ENCODE measurements at places on chromosomes 7 and 10.

DNA sequence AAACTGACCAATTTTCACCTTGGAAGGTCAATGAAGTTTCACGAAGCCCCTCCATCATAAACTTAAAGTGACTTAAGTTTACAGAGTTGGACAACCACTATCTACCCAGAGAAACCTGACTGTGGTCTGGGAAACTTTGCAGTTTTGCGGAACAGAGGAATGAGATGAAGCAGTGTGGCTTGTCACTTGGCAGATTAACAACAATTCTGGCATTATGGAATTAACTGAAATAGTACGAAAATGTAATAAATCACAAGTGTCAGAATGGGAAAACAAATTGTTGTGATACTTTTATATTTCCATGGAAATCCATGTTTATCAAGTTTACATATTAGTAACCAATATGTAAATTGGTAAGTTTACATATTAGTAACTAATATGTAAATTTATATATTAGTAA is 4.9 kb downstream of the KMT2C start:
- no peak for DNase-seq

DNA sequence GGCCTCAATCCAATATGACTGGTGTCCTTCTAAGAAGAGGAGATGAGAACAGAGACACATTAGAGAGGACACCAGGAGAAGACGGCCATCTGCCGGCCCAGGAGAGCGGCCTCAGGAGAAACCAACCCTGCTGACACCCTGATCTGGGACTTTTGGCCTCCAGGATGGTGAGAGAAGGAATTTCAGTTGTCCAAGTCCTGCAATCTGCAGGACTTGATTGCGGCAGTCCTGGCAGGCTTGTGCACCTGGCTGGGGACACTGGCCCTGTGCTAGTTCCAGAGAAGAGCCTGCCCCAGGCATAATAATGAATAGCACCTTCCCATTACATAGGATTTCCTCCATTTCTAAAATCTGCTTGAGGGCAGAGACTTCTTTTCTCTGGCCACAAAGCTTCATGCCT is 409.9 kb upstream of the SHH start:
- DNase-seq = no peak

- no peak for DNase-seq
Measured at GRCh38 chr7:111730476-111731300, 168.4 kb upstream of the IMMP2L start.

DNA sequence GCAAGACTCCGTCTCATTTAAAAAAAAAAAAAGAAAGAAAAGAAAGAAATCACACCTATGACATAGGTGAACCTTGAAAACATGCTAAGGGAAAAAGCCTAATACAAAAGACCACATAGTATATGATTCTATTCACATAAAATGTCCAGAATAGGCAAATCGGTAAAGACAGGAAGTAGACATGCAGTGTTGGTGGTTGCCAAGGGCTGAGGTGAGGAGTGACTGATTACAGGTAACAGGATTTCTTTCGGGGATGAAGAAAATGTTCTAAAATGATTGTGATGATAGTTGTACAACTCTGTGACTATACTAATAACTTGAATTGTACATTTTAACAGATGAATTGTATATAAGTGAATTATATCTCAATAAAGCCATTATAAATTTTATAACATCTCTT is 3.3 kb downstream of the XPNPEP1 start:
- no peak for DNase-seq

GRCh38 chr10:6416892-6417512 is 163.1 kb downstream of the PRKCQ start:
- DNase-seq = no peak

GRCh38 chr7:49389871-49390479 is 383.5 kb upstream of the VWC2 start:
- no peak for DNase-seq

GRCh38 chr7:142642316-142642715 is 107.0 kb upstream of the PRSS1 start:
- no peak for DNase-seq

GRCh38 chr10:133150656-133151055 is 9.4 kb upstream of the KNDC1 start:
- DNase-seq = no peak

- DNase-seq = no peak
Measured at GRCh38 chr7:41878309-41879295, 175.7 kb upstream of the INHBA start.

DNA sequence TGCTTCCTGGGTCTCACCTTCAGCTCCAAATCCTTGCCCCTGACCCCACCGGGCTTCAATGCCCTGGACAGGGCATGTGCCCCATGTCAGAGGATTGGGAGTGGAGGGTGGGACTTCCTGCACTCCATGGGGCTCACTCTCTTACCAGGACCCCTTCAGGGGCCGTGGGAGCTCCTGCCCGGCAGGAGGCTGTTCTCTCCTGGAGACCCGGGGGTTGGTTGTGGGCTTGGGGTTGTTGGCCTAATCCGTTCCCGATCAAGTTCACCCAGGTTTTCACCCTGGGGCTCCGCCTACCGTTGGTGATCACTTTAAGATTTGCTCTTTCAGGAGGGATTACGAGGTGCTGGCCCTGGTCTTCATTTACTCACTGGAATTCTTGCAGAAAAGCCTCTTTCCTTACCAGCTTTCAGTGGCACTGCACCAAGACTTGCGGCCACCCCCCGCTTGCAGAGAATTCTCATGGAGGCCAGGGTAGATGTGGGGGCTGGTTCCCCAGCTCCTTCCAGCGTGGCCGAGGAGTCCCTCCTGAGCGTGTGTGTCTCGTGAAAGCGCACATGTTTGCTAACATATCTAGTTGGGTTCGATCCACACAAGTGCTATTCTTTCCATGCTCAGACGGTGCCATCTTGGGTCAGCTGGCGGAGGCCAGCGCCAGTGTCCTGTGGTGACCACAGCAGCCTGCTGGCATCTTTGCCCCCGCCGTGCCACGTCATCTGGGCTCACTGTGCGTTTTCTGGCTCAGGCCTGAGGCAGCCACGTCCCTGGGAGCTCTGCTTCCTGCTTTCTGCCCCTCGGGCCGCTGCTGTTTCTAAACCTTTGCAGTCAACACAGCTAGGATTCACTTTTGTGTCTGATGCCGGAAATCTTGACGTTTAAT is 15.6 kb downstream of the PWWP2B start:
- no peak for DNase-seq

DNA sequence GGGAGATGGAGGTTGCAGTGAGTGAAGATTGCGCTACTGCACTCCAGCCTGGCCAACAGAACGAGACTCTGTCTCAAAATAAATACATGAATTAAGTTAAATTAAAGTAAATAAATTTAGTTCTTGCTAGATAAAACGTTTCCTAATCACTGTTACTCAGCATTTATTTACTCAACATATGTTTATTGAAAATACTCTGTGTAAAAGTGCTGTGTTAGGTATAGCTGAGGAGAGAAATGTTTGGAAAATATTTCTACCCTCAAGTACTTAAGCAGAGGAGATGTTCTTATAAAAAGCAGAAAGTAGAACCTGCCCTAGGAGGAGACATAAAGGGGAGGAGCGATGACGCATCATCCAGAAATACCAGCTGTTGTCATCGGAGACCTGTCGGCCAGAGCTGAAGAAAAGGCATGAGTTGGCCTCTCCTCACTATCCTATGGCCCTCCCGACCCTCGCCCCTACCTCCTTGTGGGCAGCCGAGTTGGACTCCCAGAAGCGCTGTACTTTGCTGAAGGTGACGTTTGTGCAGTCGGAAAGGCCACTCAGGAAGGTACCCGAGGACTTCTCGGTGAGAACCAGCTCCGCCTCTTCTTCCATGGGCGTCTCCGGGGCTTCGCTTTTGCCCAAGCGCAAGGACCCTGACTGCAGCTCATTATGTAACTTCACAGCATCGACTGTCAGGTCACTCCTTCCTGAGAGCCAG is 1.1 kb downstream of the RRP12 start:
- no peak for DNase-seq

GRCh38 chr10:80136134-80136571 is 3.6 kb downstream of the PLAC9 start:
- DNase-seq = no peak

DNA sequence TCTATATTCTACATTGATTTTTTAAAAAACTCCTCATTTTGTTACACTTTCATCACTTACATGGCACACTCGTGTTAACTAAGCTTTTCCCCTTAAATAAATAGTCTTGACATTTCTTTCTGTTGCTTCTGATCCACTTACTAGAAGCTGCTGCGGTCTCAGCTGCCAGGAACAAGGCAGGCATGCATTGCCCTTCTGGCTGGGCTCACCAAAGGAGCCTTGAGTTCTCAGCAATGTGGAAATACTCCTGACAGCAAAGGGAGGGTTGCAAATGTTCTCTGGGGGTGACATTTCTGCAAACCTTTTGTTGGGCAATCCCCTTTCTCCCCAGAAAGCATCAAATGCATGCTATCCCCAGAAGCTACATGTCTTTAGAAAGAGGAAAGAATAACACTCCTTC is 350.1 kb downstream of the PRPF18 start:
- no peak for DNase-seq

- DNase-seq = no peak
Measured at GRCh38 chr10:113549856-113550255, 3.0 kb upstream of the HABP2 start.

DNA sequence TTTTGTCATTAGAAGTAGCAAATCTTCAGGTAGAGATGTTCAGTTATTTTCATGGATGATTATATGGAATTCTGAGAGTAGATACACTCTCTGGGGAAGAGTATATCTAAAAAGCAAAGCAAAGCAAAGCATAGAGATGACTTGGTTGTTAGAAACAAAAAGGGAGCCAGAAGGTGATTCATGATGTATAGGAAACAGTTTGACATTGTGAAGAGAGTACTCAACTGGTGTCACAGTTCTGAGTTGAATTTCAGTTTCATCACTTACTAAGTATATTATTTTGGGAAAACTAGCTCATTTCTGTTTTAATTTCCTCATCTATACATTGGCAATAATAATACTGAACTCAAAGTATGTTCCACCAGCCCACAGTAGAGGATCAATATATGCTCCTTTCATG is 86.8 kb downstream of the SEMA3C start:
- no peak for DNase-seq

- no peak for DNase-seq
Measured at GRCh38 chr7:116461500-116461899, 38.0 kb upstream of the CAV2 start.

- no peak for DNase-seq
Measured at GRCh38 chr7:32088451-32088881, 18.3 kb upstream of the PDE1C start.

DNA sequence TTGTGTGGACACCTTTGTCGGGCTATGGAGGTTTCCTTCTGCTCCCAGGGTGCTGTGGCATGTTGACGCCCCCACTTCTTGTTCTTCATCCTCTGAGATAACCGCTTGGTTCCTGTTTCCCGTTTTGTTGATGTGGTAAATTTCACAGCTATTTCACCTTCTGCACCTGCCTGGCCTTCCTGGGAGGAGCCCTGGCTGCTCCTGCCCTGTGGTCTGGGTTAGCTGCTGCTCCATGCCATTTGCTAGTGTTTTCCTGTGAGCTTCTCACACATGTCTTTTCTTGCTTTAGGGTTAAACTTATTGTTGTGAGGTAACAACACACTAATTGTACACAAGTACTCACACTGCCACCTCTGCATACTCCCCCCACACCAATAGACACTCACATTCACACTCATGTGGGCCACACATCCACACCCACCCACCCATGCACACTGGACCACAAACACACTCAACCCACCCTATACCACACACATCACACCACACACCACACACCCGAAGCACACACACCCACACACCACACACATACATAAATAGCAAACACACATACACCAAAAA is 46.5 kb upstream of the MSMB start:
- no peak for DNase-seq

DNA sequence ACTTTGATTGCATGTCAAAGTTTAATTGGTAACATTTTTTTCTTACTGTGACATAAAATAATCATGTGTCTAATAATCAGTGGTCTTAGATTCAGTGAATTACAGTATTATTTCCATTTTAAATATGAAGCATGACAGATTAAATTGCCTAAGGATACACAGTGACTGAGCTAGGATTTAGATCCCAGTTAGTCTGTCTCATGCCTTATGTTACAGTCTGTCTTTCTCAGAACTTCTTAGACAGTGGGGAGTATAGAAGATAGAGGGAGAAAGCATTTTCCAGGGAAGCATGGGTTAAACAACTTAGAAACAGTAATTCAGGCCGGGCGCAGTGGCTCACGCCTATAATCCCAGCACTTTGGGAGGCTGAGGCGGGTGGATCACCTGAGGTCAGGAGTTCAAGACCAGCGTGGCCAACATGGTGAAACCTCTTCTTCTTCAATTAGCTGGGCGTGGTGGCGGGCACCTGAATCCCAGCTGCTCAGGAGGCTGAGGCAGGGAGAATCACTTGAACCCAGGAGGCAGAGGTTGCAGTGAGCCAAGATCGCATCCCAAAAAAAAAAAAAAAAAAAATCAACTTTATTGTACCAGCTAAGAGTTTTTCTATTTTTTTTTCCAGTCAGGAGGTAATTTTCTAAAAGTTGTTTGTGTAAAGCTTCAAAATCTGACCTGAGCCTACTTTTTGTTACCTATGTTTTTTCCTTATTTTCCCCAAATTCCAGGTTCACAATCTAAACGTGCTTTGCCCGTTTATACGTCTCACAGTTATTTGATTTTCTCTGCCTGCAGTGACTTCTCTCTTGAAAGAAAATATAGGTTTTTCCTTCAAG is 3.3 kb downstream of the CASD1 start:
- DNase-seq = no peak

DNA sequence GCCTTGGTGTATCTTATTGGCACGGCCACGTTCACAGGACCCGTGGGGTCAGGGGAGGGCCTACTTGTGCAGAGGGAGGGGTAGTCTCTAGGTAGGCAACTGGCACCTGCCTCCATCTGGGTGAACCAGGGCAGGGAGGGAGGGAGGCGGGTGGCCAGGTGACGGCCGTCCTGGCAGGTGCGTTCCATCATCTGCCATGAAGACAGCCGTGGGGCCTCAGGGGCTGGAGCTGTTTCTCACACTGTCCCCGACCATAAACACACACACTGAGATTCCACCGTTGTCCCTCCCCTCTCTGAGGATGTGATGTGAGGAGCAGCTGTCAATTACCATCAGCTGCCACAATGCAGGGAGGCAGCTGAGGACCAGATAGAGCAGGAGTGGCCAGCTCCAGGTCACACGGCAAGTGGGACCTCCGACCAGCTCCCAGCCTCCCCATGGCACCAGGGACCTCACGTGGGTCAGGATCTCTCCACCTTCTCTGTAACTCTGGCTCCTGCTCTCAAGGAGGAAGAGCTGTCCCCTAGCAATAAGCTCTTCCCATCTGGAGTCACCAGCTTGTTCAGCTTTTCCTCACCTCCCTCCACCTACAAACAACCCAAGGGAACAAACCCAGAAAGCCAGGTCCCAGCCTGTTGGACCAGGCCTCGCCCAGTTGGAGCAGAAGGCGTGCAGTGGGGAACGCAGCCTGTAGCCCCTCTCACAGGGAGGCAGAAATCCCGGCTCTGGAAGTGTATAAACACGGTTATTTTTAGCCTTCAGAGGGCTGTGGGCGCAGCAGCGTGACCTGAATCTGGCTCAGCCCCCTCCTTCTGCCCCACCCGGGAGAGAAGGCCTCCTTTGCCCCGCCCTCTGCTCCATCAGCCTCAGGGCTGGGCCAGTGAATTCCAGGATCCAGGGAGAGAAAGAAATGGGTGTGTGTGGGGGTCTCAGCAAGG is 33.1 kb downstream of the ZMIZ1 start:
- no peak for DNase-seq

- no peak for DNase-seq
Measured at GRCh38 chr10:102595293-102595692, 49.0 kb upstream of the TRIM8 start.

Data from stimulated activated CD4-positive, alpha-beta T cell treated with anti-CD3 and anti-CD28 coated beads, Interleukin-1b, Interleukin-23, amount 100 ng/mL, for 1 hour (primary cell).